ENCODE measurements at places on chromosomes 6 and 20. TPM values are rescaled to one million over a fixed set of nuclear protein-coding genes. Genes with fewer than 3 reads are reported as not detected.
A peak's percentile ranks its signal among the peaks of the same experiment; 100 is the strongest.

The HRH3 gene
- total RNA-seq = not detected

The ADIG gene
- not detected for total RNA-seq

The DPPA5 gene
- total RNA-seq = not detected

The GPX5 gene
- not detected for total RNA-seq

The LHFPL5 gene
- total RNA-seq = not detected

The SMIM26 gene
- 80.3 TPM for total RNA-seq

The CD40 gene
- 9.0 TPM for total RNA-seq

GRCh38 chr6:15417811-15418210, 171.9 kb downstream of the JARID2 start:
- no peak for DNase-seq

GRCh38 chr6:26342106-26343004, 22.6 kb upstream of the BTN3A2 start:
- peak; percentile 71 for DNase-seq

GRCh38 chr6:2103765-2104523, 141.5 kb downstream of the GMDS start:
- DNase-seq = no peak

DNA sequence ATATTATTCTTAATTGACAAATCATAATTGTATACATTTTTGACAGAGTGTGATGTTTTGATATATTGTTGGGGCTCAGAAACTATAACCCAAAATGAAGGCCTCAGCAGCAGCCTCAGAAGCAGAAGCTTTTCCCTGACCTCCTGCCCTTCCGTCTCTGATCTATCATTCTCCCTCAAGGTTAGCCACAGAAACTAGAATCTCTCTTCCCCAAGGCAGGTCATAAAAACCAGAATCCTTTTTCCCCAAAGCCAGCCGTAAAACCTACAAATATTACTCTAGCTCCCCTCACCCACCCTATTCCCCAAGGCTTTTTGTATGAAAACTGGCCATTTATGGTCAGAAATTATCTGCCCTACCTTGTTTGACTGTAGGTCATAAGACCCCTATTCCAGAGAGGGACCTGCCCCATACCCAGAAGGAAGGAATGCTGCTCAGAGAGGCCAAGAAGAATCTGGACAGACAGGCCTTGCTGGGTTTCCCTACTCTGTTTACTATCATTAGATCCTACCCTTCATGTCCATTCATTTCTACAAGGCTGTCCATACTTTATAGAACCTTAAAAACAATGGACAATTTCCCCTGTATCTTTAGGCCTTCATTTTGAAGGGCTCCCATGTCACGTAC, 14.5 kb downstream of the OR2B2 start:
- no peak for DNase-seq

DNA sequence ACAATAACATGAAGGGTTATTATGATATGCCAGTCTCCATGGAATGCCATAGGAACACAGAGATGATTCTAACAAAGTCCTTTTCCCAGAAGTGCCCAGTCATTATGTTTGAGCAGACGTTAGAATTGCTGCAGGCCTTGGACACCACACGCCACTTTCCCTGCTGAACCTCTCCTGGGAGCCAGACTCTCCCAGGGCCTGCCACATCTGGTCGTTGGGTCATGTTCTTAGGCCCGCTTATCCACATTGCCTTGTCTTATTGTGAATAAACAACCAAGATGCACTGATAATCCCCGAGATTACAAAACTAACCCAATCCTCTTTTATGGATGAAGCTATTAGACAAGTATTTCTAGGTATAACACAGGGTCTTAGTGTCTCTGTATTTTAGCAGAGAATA, 276.5 kb upstream of the CITED2 start:
- no peak for DNase-seq

- no peak for DNase-seq
Observed at GRCh38 chr6:157432231-157432891, 51.4 kb downstream of the ZDHHC14 start.

DNA sequence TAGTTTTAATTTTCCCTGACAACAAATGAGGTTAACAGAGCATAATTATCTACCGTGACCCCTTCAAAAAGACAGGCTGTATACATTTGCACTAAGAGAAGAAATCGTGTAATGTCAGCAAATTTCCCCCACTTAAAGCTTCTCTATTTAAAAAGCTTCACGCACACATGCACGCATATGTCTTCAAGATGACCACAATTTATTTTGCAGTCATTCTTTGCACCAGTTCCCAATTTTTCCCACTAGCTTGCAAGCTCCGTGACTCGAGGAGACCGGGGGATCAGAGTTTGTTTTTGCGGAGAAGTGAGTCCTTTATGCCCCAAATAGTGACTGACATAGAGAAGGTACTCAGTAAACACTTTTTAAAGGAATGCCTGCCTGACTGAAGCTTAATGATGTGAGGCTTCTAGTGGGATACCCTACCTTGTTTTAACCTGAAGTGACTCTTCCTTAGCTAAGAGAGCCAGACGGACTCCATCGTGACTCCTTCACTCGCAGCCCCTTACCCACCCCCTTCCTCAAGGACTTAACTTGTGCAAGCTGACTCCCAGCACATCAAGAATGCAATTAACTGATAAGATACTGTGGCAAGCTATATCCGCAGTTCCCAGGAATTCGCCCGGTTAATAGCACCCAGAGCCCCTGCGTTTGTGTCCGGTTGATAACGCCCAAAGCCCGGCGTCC, 9.3 kb upstream of the NQO2 start:
- peak; percentile 71 for DNase-seq
